ENCODE measurements at places on chromosomes 6 and 20.

DNA sequence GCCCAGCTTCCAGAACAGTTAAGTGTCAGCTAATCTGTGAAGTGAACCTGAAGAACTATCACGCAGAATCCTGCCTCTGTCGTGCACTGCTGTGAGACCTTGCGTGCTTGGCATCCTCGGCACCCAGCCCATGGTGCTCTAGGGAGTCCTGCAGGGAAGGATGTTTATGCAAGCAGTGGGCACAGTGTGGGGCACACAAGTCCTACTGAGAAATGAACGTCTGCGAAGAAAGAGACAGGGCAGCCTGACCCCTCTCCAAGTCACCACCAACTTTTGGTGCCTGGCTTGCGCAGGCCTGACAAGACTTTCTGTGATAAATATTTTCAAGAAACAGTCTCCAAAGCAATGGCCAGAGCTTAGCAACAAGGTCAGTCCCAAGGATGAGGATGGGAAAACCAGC lies 68.0 kb downstream of the MYH7B start:
- no peak for DNase-seq

DNA sequence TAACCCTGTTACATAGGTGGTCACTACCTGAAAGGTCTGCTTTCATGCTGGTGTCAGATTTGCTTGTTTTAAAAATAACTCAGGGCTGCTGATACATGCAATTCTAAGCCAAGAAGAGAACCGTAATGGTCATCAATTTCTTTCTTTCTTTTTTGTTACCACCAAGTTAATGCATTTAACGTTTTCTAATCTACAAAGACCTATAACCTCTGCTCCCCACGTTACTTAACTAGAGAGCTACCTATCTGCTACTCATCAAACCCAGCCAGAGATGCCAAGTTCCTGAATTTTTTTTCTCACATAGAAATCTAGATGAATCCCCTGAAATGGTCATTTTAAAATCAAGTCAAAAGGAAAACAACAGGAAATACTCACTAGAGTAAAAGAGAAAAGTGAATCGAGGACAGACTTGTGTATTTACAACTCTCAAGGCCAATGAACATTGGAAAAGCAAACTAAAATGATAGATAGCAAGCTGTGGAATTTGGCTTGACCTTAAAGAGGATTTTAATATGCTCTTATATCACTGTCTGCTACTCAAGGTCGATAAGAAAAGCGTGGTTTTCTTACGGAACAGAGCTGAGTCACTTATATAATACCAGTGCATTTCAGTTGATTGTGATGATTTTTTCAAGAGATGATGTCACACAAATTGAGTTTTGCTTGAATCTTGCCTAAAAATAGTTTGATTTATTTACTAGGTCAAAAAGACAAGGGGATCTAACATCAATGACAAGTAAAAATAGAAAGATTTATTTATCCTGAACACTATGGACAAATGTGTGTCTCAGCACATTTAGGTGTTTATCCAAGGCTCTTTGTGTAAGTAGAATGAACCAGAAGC lies 67.9 kb downstream of the SGK1 start:
- no peak for DNase-seq

DNA sequence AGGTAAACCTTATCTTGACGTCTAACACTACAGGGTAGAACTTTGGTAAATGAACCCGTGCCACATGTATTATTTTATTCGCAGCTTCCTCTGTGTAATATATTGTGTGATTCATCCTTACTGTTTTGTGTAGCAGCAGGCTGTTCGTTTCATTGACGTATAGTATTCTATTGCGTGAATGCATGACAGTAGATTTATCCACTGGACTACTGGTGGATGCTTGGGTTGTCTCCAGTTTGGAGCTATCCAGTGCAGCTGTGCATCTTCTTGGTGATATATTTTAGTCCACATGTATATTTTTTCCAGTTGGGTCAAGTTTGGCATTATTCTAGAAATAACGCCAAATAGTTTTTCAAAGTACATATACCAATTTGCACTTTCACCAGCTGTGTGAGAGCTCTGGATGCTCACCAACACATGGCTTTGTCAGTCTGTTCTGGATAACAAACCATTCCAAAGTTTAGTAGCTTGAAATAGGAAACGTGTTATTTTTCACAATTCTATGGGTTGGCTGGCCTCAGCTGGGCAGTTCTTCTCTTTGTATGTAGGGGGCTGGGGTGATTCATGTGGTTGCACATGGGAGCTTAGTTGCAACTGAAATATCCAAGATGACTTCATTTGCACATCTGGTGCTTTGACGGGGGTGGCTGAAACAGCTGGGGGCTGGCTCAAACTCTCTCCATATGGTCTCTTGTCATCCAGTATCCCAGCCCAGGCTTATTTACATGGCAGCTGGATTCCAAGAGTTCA lies 9.3 kb downstream of the ECT2L start:
- no peak for DNase-seq

DNA sequence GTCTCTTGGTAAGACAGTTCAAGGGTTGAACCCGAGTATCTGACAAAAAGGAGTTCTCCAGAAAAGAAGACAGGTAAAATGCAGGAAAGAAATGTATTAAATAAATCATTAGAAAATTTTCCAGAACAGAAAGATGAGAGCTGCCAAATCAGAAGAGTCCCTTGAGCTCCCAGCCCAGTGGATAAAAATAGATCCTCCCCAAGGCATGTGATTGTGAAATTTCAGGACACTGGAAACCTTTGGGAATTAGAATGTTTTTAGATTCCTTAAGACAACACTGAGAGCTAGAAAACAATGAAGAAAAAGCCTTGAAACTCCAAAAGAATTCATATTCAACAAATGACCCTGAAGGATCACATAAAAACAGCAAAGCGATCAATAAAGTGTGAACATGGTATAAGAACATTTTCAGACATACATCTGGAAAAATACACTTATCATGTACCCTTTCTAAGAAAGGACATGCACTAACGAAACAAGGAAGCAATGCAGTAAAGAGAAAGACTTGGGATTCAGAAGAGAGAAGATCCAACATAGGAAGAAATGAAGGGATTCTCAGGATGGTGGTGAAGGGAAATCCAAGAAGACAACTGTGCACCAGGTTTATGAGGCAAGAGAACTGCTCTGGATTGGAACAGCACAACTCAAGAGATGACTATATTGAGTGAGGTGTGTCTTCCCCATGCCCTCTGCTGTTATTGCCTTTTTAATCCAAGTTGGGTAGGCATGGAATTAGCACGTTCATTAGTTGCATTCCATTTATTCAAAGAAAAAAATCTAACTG lies 390.4 kb downstream of the SYNE1 start:
- DNase-seq, result no peak

All from RCC 7860 (cell line).